ENCODE measurements at places on chromosomes 11 and 22.

DNA sequence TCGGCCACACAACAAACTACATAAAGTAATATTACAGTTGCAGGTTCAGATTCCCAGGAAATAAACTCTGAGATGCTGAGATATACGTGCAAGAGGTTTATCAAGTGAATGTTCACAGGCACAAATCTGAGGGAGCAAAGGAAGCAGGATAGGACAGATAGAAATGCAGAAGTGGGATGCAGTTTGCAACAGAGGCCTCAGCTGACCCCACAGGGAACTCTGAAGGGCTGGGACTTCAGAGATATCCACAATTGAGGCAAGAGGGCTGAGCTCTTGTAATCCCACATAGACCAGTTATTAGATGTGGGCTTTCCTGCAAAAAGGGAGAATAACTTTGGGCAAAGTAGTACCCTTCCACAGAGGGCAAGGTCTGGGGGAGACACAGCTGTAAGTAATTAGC is 25.4 kb upstream of the ARHGAP20 start:
- DNase-seq = no peak

DNA sequence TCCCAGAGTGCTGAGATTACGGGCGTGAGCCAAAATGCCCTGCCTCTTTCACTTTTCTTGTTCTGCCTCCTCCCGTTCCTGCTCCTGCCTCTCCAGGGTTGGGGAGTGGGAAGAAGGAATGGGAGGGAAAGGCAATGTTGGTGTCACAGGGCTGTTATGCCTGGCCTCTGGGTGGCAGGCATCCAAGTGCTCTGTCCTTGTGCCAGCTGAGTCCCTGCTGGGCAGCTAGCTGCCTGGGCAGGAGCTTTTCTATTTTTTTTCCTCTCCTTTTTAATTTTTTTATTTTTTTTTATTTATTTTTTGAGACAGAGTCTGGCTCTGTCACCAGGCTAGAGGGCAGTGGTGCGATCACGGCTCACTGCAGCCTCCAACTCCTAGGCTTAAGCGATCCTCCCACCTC is 4.1 kb upstream of the SAC3D1 start:
- no peak for DNase-seq

DNA sequence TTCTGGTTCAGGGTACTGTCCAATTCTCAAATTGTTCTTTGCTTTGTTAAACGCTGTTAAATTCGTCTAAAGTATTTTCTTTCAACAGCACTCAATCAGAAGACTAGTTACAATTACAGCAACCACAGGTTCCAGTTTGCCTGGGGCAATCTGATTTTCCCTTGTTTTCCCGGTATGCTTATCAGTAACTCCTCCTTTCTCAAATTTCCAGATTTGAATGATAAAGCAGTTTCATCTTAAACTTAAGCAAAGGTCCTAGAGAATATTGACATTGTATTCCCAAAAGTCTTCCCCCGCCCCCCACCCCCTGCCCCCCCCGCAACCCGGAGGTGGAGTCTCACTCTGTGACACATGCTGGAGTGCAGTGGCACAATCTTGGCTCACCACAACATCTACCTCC is 10.5 kb upstream of the USP28 start:
- no peak for DNase-seq

DNA sequence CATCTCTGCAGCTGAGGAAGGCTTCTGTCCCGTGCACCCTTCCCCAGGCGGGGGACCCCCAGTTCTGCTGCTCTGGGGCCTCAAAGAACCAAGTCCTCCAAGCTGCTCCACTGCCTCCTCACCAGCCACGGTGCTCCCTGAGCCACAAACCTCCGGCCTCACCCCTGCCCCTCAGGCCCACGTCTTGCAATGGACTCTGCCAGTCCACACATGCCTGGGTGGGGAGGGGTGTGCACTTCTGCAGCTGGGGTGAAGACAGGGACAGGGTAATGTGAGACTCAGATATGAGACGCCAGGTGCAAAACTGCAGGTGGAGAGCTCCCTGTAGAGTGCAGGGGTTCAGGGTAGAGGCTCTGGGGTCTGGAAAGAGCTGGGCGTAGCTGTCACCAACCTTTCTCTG is 3.2 kb upstream of the PTDSS2 start:
- no peak for DNase-seq

DNA sequence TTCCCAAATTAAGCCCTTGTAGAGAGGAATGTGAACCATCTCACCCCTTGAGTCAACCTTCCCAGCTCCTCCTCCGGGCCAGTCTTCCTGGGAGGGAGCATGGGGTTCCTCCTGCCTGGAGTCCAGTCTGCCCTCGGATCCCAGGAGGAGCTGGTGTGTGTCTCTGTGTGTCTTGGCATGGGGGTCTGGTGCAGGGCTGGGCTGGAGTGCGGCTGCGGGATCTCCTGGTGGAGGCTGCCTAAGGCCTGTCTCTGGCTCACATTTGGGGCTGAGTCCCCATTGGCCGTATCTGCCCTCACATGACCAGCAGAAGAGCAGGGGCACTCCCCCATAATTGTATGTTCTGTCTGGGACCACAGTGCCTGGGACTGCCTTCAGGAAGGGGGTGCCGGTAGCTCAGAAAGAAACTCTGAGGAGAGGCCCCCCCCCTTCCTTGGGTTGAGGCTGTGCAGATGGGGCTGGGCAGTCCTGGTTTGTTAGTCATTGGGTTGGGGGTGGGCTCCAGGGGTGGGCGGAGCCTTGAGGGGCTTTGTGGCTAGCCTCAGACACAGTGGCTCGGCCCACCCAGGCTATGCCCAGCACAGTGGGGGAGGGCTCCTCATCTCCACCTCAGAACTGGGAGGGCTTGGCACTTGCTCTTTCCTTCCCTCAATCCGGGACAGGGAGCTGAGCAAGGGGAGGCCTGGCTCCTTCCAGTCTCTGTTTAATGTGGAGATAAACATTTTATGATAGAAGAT is 2.9 kb downstream of the C1QTNF5 start:
- no peak for DNase-seq

DNA sequence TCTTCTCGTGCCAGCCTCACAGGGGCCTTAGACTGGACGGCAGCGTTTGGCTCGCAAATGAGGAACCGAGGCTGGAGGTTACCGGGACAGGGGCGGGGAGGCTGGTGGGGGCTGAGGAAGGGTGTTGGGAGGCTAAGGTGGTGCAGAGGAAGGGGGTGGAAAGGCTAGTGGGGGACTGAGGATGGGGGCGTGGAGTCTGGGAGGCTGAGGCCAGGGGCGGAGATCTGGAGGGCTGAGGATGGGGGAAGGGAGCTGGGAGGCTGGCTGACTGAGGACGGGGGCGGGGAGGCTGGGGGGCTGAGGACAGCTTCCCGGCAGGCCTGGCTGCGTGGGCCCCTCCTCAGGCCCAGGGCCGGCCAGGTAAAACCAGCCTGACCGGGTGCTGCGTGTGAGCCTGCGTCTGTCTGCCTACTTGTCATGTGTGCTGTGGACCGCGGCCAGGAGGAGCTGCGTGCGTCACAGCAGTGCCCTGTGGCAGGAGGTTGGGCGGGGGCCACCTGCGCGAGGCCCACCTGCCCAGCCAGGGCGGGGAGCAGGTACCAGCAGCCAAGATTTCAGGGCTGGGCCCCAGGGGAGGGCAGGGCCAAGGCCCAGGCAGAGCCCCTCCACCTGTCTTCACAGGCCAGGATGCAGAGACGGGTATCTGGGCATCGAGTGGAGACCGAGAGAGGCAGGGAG is 9.4 kb upstream of the PIM3 start:
- DNase-seq = no peak

DNA sequence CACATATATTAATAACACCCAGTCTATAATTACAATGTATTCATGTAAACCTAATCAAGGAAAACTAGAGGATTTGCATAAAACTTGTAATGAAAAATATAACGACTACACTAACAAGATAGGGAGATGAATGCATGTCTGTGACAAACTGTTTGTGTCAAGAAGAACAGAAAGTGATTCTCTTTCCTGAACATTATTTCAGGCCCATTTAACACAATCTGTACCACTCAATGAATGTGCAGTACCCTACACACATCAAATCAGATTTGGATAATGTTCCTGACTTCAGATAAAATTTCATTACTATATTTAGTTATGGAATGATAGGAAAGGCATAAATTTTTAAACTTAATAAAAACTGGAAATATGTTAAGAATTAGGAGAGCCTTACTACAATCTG is 93.1 kb downstream of the CADM1 start:
- DNase-seq = no peak

GRCh38 chr11:30333405-30333804 is 10.5 kb downstream of the ARL14EP start:
- DNase-seq = no peak

DNA sequence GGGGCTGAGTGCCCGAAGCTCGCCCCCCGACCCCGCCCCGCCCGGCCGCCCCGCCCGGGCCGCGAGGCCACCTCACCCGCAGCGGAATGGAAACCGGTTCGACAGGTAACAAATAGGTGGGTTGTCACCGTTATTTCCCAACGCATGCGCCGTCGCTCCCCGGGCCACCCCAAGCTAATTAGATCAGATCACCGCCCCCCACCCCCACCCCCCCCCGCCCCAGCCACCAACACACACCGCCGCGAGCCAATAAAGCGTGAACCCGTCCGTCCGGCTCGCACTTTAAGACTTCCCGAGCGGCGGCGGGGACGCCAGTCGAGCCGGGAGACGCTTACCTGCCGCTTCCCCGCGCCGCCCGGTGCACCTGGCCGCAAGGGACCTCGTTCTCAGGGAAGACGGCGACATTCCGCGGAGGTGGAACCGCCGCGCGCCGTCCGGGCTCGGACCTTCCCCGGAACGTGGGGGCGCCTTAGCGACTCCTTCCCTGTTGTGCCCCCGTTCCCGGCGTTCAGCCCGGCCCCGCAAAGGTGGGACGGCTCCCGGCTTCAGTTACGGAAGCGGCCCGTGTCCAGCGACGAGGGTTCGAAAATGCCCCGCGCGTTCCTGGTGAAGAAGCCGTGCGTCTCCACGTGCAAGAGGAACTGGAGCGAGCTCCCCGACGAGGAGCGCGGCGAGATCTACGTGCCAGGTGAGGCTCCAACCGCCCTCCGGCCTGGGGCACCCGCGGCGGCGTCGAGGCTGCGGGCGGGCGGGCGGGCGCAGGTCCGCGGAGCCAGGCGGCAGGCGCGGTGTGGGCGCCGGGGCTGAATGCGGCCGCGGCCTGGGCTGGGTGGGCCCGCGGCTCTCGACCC is at the start of gene OVOL1:
OVOL1 (plus strand) TSS at position 278 of the 851 bp plus-strand sequence; CDS start at position 589, 311 bp downstream.
- no peak for DNase-seq

GRCh38 chr11:115178705-115179104 is 325.5 kb downstream of the CADM1 start:
- no peak for DNase-seq

DNA sequence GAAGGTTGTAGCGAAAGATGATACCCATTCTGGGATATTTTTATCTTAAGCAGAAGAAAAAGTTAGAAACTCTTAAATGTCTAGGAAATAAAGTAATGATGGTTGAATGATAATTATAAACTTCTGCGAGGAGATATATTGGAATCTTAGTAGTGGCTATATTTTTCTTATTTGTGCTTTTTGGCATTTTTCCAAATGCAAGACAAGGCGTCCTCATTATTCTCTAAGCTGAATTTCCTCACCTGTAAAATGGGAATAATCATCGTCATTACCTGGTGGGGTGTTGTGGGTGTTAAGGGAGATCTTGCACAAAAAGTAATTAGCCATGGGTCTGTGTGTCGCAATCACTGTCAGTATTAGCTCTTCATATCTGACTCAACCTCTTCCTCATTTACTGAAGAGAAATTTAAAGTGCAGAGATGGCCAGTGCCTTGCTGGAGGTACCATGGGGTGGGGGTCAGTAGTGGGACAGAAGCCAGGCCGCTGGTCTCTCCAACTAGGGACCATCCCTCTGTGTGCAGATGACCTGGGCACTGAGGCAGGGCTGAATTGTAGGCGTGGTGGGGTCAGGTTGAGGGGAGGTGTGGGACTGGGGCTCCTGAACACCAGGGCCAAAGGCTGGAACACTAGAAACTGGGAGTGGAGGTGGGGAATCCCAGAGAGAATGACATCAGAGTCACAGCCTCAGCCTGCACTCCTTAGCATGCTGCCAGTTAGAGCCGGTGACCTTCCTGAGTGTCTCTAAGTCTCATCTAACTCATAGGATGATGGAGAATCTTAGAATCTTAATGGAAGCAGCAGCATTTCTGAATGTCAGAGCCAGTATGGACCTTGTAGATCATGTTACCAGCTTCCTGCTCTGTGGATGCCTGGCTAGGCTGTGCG is 4.1 kb downstream of the PITPNM1 start:
- DNase-seq = no peak

GRCh38 chr11:91243630-91244029 is 981.0 kb upstream of the FAT3 start:
- no peak for DNase-seq

- DNase-seq = no peak
Measured at GRCh38 chr11:15896530-15896929, 459.8 kb downstream of the SOX6 start.

GRCh38 chr11:76770642-76771445 is 12.3 kb upstream of the TSKU start:
- DNase-seq = no peak

DNA sequence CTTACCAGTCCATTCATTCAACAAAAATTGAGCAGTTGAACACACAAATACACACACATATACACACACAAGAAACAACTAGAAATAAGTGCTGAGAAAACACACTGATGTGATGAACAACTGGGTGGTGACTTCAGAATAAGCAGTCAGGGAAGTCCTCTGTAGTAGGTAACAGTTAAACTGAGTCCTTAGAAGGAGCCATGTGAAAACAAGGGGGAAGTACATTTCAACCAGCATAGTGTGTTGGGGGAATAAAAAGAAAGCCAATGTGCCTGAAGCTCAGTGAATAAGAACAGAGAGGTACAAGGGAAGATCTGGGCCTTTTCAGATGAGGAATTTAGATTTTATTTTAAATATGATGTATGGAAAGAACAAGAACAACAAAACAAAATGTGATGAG is 6.8 kb upstream of the TMEM123 start:
- DNase-seq = no peak

GRCh38 chr11:22433094-22433455 is 94.9 kb downstream of the SLC17A6 start:
- DNase-seq = no peak

DNA sequence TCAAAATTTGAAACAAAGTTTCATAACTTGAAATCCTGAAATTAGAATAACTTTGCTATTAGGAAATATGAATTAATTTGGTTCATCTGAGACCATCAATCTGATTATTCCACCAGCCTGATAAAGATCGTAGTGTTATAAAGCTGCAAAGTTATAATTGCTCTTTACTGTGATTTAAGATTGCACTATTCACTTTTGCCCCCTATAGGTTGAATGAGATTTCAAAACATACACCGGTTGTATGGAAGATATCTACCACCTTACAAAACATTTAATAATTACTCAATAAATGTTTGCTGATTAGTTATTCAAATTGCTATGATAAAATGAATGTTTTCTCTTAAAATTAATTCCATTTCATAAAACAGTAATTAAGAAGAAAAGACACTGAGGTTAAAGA is 26.1 kb downstream of the APIP start:
- DNase-seq = no peak

- no peak for DNase-seq
Measured at GRCh38 chr11:76659672-76660532, 10.6 kb downstream of the LRRC32 start.

DNA sequence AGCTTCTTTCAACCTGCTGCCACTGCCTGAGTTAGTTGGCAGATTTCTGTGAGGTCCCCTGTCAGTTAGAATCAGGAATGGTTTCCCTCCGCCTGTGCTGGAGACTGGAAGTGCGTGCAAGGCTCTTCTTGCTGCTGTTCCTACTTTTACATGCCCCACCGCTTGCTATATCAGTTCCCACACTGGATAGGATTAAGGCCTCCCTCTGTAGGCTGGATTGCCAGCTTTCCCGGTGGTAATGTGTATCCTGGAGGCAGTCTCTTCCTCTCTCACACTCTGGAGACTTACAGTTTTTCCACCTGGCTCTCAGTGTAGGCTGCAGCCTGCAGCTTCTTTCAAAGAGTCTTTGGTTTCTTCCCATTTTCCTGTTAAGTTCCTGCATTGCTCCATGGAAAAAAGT is 66.5 kb downstream of the ARHGAP42 start:
- no peak for DNase-seq
